GM04503 (cell line): ENCODE measurements at places on chromosomes 4 and X.

- no peak for DNase-seq
Observed at GRCh38 chrX:18465051-18465450, 39.6 kb downstream of the CDKL5 start.

GRCh38 chr4:10168151-10168550 lies 51.6 kb upstream of the WDR1 start:
- DNase-seq: no peak

DNA sequence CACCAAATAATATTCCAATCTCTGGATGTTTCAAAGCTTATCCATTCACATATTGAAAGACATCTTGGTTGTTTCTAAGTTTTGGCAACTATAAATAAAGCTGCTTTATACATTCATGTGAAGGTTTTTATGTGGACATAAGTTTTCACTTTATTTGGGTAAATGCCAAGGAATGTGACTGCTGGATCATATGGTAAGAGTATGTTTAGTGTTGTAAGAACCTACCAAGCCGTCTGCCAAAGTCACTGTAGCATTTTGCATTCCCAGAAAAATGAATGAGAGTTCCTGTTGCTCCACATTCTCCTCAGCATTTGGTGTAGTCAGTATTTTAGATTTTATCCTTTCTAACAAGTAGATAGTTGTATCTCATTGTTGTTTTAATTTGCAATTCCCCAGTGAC lies 1047.7 kb downstream of the C4orf33 start:
- no peak for DNase-seq

DNA sequence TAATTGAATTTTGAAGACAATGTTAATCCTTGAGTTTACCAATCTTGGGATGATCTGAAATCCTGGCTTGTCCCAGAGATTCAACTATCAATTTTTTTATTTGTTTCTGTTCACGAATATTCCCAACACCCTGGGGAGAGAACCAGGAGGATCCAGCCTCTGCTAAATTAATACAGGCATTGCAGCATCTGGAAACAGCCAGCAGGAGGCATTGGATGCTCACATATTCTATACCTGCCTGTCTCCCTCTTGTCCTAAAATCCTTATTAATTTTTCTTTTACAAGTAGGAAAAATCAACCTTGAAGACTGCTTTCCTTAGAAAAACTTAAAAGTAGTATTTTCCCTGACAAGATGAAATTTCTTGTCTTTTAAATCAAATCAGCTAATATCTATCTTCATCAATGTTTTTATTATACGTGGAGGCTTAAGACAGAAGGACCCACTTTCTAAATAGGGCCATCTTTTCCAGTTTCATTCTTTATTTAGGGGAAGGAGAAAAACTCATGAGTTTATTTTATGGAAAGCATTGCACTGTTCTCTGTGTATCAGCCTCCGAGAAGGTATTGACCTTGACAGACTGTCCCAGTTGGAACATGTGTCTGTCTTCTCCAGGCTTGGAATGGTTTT lies 102.4 kb downstream of the CLNK start:
- no peak for DNase-seq

DNA sequence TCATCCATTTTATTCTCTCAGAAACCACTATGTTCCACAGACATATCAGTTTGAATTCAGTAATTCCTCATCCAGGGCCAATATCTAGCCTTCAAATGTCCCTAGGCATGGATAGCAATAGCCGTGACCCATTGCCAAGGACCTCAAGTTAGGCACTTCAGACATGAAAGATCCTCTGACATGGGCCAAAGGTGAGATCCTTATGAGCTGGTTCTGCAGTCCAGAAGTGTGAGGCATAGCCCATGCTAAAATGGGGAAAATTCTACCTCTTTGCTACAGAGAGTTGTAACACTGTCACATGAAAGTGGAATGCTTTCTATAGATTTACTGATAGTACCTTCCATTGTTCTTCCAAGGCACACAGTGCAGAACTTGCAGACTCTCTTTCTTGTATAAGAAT lies 349.7 kb upstream of the GALNT7 start:
- no peak for DNase-seq

- no peak for DNase-seq
Observed at GRCh38 chrX:65874110-65874509, 165.8 kb downstream of the VSIG4 start.
